Dorsolateral prefrontal cortex (tissue), 122 donors: ENCODE measurements at places on chromosomes 5 and 9. TPM values are rescaled to one million over a fixed set of nuclear protein-coding genes. Genes with fewer than 3 reads are reported as not detected.

GFI1B gene
- not detected for total RNA-seq

CYLC2 gene
- total RNA-seq: not detected

NUTM2G gene
- total RNA-seq: not detected

GRCh38 chr5:132779961-132780360, 2.9 kb upstream of the SEPTIN8 start:
- no peak for DNase-seq

GRCh38 chr5:3999929-4000328, 404.3 kb downstream of the IRX1 start:
- no peak for DNase-seq

MLLT3 gene
- 27.7 TPM for total RNA-seq

CER1 gene
- not detected for total RNA-seq

ALDOB gene
- not detected for total RNA-seq

DNA sequence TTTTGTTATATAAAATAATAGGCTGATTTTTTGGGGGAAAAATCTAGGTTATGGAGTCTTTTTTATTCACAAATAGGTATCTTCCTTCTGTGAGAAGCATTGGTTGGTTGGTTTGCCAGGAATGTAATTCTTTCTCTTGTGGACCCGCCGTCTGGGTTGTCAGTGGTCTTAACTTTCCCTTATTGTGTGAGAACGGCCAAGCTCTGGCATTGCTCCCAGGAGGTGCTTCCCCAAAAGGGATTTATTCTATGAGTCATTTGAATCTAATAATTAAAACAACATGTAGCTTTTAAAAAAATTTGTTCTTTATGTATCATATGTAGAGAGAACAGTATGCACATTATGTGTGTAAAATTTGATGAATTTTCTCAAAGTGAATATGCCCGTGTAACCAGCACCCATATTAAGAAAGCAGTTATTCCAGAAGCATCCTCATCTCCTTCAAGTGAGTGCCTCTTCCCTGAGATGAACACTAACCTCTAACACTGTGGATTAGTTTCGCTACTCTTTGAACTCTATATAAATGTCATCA, 114.4 kb downstream of the MAST4 start:
- no peak for DNase-seq

DNA sequence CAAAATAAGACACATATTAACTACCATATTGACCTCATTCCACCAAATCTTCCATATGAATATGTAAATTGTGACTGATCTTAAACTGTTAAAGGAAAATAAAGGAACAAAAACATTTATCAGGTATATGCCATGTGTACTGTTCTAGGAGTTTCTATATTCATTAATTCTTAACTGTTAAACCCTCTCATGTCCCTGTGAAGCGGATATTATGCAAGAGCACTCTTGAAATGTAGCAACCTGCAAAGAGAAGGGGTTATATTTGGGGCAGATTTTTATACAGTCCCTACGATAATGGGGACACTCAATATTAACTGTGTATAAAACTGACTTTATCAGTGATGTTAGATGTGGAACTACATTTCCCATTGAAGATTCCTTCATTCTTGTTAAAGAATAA, 184.9 kb upstream of the OR13F1 start:
- DNase-seq: no peak

DNA sequence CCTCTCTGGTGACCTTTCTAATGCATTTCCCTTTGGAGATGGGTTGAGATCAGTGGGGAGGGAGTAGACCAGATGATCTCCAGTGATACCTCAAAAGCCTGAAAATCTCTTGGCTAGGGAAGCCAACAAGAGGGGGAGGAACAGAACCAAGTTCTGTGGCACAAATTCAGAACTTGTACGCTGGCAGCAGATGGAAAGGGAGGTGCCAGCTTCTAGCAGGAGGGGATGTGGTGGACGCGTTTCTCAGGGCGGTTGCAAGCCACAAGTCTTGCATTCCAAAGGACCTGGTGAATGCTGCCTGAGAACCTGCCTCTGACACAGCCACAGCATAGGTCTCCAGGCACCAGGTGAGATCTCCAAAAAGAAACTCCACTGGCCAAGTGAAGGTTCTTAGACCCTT, 13.4 kb downstream of the SLIT3 start:
- DNase-seq: peak; percentile 51

DNA sequence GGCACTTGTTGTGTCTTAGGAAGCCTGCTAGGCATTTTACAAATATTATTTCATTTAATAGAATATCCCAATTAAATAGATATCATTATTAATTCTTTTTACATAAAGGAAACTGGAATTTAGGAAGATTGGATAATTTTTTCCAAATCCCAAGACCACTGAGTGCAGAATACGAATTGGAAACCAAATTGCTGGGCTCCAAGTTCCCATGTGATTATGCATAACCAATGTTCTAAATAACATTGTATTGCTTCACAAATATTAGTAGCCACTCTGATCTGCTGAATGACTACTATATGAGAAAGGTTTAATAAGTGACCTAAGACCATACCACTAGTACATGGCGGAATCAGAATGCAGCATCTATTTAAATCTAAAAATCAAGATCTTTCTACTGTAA, 57.7 kb downstream of the ALDH1A1 start:
- DNase-seq: no peak

- no peak for DNase-seq
These were observed 276.7 kb downstream of the CDH10 start for GRCh38 chr5:24368115-24368514.

DNA sequence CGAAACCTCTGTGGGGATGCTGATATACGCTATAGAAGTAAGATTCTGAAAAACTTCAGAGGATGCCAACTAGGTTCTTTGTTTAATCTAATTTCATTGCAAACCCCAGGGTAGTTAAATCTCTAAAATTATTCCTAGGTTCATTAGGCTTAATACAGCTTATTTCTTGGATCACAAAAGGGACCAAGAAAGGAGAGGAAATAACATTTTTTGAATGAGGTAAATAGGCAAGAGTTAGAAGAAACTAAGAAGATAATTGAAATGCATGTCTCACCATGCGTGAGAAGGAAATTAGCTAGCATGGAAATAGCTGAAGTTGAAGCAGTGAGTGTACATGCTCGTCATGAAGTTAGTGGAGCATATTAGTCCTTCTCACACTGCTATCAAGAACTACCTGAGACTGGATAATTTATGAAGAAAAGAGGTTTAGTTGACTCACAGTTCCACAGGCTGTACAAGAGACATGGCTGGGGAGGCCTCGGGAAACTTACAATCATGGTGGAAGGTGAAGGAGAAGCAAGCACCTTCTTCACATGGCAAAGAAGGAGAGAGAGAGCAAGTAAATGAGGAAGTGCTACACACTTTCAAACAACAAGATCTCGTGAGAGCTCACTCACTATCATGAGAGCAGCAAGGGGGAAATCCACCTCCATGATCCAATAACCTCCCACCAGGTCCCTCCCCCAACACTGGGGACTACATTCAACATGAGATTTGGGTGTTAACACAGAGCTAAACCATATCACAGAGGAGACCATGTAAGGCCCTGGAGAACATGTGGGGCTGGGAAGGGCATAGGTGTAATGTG, 125.1 kb upstream of the OSMR start:
- no peak for DNase-seq

DNA sequence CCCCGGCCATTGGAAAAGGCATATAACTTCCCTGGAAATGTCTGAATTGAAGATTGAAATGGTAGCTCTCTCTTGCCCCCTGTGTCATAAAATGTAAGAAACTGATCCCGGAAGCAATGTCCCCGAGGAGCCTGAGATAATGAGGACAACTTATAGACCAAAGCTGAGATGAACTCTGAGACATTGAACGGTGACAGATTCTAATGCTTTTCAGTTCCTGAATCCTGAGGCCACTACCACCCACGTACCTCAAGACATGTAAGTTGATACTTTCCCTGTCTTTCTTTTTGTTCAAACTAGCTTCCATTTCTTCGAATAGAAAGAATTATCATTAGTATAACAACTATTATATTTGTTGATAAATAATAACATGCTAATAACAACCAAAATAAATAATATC, 51.0 kb downstream of the KIF4B start:
- DNase-seq: no peak

- DNase-seq: no peak
These were observed 130.5 kb upstream of the CPEB4 start for GRCh38 chr5:173757403-173758209.

DNA sequence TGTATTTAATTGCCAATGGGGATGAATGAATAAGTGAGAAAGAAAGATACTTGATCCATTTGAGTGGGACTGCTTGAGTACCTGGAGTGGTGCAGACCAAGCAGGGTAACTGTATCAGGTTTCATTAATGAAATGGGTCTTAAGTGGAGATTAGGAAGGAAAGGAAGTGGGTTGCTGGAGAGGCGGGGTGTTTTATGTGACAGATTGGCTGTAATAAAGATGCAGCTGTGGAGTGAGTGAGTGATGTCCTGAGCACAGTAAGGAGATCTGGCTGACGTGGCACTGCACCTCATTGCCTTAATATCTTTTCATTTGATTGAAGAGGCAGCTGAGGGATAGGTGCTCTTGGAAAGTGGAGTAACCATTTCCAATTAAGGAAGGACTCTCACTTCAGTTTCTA, 161.0 kb upstream of the CCDC152 start:
- DNase-seq: no peak

DNA sequence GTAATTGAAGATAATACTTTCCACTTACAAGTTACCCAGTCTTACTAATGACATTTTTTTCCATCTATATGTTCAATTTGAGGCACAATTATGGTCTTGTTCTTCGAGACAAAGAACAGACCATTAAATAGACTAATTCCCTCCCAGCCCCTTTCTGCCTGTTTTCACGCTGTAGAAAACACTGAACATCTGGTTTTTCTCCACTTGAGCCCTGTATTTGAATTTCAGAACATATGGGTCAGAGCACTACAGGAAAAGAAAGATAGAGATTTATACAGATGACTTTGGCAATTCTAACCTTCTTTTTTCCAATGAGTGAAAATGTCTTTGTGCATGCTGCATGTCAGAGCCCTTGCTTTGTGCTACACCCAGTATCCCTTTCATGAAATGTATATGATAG, 506.9 kb downstream of the LRRC70 start:
- DNase-seq: no peak

- peak; percentile 19 for DNase-seq
These were observed 6.1 kb downstream of the IL13 start for GRCh38 chr5:132663771-132664695.

DNA sequence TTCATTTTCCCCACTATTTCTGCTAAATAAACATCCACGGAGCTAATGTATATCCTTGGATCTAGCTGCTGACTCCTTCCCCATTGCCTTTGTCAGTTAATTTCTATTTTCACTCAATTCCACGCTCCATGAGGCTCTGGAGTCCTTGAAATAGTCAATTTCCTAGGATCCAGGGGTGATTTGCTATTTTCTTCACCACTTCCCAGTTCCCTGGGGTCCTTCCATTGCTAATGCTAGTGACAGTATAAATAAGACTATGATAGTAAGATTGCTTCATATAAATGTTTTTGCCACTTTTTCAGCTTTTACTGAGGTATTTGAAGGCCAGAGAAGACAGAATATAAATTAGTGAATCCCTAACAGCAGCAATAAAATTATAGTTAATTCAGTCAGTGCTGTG, 13.1 kb downstream of the TSSK1B start:
- no peak for DNase-seq

SLC25A2 gene
- total RNA-seq: 0.35 TPM

- peak; percentile 90 for DNase-seq
These were observed at the start of gene NTMT1 for GRCh38 chr9:129626079-129626624. Gene NTMT1, plus strand, starts transcription at chr9:129626163. Its CDS starts 6,541 bp downstream, at chr9:129632704.

- DNase-seq: no peak
These were observed 30.3 kb downstream of the DIMT1 start for GRCh38 chr5:62373382-62373781.

- DNase-seq: no peak
These were observed 438 bp upstream of the PAPPA start for GRCh38 chr9:116152941-116153764.

DNA sequence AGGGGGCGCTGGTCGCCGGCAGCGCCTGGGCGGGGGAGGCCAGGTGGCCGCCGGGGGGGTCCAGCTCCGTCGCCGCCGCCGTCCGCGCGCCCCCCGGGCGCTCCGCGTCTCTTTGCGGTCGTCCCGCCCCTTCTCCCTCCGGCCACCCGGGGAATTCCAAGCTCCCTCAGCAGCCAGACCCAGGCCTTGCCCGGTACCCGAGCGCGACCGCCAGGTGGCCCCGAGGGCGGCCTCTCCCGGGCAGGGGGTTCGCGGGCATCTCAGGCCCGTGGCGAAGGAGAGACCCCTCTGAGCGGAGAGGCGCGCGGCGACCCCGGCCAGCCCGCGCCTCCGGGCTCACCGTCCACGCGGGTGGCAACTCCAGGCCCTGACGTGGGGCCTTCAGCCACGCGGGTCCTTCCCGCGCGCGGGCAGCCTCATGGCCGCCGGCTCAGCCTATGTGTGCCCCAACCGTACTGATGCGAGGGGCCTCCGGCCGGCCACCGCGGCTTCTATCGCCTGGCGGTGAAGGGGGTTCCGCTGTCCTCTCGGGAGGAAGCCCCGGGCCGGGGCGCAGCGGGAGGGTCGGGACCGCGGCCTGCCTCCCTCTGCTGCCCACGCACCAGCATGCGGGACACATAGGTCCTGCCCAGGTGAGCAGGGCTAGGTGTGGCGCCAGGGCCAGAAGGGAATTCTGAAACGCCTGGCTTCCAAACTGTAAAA, 529 bp upstream of the NRARP start:
- no peak for DNase-seq

UNC13B gene
- total RNA-seq: 45.3 TPM

DNA sequence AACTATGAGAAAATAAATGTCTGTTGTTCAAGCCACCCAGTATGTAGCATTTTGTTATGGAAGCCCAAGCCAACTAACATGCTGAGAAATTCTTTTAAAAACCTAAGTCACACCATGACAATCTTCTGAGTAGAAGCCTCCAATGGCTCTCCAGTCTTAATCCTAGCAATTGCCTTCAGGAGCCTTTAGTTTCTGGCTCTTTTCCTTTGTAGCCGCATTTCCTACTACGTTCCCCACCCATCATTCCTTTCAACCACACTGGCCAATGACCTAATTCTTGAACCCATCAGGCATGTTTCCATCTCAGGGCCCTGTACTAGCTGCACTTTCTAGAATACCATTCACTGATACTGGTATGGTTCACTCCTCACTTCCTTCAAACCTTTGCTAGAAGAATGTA, 2.1 kb upstream of the MRPS30 start:
- no peak for DNase-seq

DNA sequence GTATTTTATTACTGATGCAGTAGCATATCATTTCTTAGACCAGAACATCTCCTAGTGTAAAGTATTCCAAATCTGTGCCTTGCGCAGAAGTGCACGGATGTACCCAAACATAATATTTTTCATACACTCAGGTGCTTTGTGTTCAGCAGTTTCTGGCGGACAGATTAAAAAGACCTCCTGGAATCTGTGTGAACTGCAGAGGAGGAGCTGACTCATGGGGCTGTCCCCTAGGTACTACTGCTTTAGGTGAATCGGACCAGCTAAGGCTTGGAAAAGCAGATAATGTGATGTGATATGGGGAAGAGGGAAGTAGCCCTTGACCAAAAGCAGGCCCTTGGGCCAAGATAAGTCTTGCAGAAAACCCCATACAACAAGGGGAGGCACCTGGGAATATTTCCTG, 310.1 kb downstream of the PLK2 start:
- DNase-seq: no peak

LCN1 gene
- not detected for total RNA-seq

- DNase-seq: no peak
These were observed 4.5 kb upstream of the IL7R start for GRCh38 chr5:35852084-35852734.
